Activated T-helper 2 cell treated with anti-CD3 and anti-CD28 coated beads, Interferon-gamma antibody, Interleukin-2, Interleukin-4, amounts not matched to agents 10 μg/mL and 5 μg/mL and 100 μg/mL, durations not matched to agents 14 hours and 24 hours and 36 hours (primary cell): ENCODE measurements at places on chromosomes 13 and 19. TPM values are rescaled to one million over a fixed set of nuclear protein-coding genes. Genes with fewer than 3 reads are reported as not detected.

DNA sequence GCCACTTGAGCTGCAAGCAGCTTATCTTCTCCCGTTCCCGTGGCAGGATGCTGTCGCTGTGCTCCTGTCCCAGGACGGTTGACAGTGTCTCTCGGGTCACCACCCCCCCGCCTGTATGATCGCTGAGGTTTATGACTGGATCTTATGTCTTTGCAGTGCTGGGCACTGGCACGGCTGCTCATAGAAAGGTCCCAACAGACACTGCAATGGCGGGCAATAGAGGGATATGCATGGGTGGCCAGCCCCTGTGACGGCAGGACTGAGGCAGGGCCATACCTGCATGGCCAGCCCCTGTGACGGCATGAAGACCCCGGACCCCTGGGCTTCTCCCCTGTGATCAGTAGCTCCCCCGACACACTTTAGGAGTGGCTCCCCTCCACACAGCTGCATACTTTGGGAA, 307.2 kb downstream of the TEX29 start:
- no peak for DNase-seq

DNA sequence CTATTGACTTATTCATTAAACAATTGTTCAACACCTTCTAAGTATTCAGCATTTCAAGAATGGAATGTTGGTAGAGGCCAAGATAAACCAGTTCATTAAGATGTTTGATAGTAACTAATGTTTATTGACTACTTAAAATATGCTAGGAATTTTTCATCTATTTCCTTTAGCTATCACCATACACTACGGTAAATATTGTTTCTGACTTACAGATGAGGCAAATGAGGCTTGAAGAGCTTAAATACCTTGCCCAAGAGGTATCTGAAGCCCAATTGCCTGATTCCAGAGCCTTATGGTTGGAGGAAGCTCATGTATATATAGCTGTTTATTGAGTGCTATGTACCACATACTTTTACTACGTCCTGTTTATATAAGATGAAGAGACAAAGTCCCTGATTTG, 286.2 kb downstream of the NDFIP2 start:
- DNase-seq: no peak

DNA sequence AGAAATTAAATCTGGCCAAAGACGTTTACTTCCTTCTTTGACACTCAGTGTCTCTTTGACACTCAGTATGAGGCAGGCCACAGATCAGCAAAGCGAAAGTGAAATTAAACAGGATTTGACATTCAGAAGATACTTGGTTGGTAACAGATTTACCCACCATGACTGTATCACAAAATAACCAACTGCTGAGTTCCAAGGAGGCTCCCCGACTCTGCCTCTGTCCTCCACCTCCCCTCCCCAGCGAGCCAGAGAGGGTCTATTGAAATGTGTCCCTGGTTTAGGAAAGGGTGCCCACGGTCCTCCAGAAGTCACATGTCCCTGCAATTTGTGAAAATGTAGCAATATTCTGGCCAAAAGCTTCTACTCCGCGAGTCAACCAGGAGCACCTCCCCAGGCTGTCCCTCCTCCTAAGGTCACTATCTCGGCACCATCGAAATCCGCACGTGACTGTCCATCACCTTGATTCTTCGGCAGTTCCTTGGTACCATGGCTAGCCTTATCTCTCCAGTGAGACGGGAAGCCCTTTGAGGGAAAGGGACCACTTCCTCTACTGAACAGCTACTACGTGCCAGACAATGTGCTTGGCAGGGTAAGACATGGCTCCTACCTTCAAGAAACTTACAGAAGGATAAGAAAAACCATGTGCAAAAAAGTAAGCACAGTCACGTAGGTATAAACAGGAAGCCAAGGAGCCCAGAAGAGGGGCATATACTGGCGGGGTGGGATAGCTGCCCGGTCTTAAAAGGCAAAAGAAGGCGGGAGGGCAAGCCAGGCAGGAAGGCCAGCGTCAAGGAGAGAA, 1.5 kb downstream of the N4BP2L1 start:
- DNase-seq: peak; percentile 47

DNA sequence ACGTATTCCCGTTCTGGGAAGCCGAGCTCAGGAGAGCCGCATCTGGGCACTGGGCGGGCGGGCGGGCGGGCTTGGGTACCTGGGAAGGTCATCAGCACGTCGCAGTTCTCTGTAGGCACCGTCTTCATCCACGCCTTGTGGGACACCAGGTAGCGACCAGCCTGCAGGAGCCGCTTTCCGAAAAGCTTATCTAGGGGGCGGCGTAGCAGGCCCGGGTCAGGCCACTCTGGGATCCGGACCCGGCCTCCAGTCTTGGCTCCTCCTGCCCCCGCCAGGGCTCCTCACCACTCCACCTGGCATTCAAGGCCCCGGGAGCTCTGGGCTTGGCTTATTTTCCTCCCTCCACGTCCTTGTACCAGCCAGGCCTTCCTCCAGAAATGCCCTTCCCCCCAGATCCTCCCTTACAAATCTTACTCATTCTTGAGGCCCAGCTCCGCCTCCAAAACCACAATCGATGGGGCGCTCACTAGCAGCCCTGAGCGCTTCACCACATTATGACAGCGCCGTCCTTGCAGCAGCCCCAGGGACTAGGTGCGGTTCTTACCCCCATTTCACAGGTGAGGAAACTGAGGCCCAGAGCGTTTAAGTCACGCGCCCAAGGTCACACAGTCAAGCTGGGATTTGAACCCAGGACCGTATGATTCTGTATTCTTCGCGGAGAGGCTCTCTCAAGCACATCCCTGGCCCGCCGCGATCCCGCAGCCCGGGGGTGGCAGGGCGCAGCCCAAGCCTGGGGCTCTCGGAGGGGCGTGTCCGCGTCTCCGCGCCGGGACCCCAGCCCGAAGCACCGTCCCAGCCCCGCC, 843 bp downstream of the ANO8 start:
- peak; percentile 75 for DNase-seq

DNA sequence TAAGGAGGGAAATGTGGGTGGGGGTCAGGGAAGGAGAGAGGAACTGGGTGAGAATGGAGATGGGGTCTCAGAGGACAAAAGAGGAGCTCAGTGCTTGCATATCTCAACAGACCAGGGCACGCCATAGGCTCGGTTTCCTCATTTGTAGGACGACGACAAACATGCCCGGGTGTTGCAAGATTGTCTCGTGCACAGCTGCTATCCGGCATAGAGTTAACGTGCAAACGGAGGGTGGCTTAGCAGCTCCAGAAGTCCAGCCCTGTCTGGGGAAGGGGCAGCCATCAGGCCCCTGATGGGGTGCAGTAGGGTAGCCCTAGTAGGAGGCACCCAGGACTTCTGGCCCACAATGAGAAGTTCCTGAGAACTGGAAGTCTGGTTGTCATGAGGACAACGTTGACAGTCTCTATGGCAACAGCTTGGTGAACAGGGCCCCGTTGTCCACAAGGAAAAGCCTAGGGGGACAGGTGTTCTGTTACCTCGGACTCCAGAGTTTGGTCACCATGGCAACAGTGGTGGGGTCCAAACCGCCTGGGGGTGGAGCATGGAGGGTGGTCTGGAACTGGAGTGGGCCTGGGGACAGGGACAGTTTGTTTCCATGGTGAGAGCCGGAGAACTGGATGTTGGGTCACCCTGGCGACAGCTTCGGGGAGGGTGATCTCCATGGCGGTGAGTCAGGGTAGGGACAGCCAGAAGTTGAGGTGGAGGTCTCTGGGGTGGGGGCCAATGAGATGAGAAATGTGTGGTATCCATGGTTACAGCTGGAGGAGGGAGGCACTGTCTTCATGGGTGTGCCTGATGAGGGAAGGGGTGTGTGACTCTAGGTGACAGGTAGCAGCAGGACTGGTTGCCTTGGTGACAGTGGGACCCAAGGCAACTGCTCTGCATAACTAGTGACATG, 16.8 kb downstream of the TM6SF2 start:
- DNase-seq: no peak

GRCh38 chr19:41904118-41904870, 21.3 kb downstream of the ARHGEF1 start:
- no peak for DNase-seq

GRCh38 chr13:27014406-27015359, 156.9 kb downstream of the USP12 start:
- DNase-seq: no peak

- no peak for DNase-seq
Observed at GRCh38 chr19:33108161-33108560, 23.8 kb upstream of the WDR88 start.

DNA sequence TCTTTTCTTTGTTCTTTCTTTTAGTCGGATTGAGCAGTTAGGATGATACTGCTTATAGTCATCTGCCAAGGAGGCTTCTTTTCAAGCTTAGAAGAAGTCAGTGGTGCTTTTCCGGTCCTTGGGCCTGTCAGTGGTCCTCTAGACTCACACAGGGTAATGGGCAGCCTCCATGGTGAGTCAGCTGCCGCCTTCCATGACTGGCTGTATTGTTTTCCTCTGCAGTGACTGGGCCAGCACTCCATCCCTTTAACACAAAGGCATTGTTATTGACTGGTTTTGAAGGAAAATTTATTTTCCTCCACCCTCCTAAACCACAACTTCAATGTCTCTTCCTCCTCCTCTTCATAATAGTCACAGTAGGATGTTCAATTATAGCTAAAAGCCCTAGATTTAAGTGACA, 47.1 kb upstream of the CNMD start:
- no peak for DNase-seq

GRCh38 chr19:30102239-30102638, 160.2 kb downstream of the URI1 start:
- DNase-seq: no peak

DNA sequence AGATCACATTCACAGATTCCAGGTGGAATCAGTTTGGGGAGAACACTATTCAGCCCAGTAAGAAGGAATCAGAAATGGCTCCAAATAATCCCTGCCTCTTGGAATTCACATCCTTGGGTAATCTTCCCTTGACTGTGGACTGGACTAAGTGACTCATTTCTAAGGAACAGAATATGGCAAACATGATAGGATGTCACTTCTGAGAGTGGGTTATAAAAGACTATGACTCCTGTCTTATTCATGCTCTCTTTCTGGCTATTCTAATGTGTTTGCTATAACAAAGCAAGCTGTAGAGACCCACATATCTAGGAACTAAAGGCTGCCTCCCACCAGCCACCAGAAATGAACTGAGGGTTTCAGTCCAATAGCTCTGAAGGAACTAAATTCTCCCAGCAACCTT, 37.8 kb downstream of the MBD3L2B start:
- DNase-seq: no peak

DNA sequence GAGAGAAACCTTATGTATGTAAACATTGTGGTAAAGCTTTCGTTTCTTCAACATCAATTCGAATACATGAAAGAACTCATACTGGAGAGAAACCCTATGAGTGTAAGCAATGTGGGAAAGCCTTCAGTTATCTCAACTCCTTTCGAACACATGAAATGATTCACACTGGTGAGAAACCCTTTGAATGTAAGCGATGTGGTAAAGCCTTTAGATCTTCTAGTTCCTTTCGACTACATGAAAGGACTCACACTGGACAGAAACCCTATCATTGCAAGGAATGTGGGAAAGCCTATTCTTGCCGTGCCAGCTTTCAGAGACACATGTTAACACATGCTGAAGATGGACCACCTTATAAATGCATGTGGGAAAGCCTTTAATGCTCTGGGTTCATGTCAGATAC, 24.7 kb downstream of the ZNF136 start:
- DNase-seq: no peak

DNA sequence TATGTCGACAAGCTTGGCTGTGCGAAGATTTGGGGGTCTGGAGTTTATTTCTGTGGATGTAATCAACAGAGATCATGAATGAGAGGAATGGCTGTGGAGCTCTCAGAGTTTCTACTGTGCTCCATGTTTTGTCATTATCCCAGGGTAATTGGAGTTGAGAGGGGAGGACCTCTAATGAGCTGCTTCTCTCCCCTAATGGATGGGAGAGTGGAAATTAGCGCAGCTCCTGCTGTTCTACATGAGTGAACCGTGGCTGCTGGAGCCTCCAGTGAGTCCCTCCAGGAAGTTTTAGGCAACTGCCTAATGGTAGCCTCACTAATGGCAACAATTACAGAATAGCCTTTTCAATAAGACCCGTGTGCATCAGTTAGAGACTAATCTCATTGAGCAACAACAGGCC, 31.3 kb upstream of the FGF9 start:
- DNase-seq: no peak

DNA sequence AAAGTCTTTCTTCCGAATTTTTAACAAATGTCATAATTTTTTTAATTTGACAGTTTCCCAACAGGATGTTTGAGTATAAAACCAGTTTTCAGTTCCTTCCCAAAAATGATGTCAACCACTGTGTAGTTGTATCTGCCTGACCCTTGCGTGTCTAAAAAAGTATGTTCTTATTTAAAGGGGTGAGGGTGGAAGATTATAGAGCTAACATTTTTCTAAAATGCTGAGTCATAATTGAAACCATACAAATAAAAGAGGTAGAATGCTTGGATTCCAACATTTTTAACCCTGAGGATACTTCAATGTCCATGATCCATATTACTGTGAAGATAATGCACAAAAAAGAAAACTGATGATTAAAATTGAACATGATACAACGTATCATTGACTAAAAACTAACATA, 1388.8 kb downstream of the UQCRFS1 start:
- DNase-seq: no peak

DNA sequence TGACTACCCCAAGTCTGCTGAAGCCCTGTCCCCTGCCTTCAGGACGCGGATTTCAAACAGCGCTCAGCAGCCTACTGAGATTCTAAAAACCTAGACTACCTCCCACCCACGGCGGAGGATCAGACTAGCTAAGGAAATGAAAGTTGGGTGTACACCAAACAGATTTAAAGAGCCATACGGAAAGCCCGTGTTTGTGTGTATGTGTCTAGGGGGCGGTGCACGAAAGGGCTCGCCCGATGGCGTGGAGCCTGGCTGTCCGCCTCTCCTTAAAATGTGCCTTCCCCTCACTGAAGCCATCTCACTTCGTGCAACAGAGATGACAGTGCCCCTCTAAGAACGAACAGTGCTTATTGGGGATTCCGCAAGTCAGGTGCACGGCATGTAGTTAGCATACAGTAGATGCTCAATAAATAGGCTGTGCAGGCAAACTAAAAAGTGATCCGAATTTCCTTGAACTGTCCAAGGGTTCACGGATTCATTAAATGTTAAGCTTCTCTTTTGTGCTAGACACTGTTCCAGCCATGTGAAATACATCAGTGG, 639 bp downstream of the LENG1 start:
- no peak for DNase-seq

DNA sequence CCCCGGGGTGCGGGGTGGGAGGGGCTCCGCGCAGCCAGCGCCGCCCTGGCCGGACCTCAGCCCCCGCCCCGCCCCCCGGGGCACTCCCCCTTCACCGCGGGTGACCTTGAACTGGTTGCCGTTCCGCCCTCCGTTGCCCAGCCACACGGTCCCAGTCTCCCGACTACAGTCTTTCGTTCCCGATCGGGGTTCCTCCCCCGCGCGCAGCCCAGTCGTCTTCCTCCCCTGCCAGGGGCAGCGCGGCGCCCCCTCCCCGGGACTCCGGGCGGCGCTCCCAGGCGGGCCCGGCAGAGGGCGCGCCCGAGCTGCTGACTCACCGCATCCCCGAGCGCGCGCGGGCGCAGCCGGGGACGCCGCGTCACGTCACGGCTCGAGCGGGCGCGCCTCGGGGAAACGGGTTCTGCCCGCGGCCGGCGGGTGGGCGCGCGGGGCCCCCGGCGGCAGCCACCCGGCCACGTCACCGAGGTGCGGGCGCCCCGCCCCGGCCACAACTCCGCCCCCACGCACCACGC, 459 bp downstream of the MIDN start:
- peak; percentile 80 for DNase-seq

Gene OR7A5
- not detected in 2 replicates for total RNA-seq

Gene KLF5
- 1.3 and 2.0 TPM in 2 replicates for total RNA-seq

Gene ZNF558
- total RNA-seq: 23.1 and 26.0 TPM in 2 replicates

Gene ADGRE1
- total RNA-seq: 1.4 and 2.1 TPM in 2 replicates
